ENCODE measurements at places on chromosomes 4 and X.
A peak's percentile ranks its signal among the peaks of the same experiment; 100 is the strongest.

DNA sequence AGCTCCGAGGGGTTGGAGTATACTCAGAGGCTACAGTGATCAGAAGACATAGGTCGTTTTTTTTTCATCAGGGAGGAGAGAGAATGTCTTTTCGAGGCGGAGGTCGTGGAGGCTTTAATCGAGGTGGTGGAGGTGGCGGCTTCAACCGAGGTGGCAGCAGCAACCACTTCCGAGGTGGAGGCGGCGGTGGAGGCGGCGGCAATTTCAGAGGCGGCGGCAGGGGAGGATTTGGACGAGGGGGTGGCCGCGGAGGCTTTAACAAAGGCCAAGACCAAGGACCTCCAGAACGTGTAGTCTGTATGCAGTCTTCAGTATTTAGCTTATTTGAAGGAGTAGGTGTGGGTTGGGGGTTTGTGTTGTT, 500 bp downstream of the GAR1 start:
- DNase-seq: peak; percentile 50

- DNase-seq: no peak
These were observed 21.8 kb upstream of the JAKMIP1 start for GRCh38 chr4:6221851-6222760.

DNA sequence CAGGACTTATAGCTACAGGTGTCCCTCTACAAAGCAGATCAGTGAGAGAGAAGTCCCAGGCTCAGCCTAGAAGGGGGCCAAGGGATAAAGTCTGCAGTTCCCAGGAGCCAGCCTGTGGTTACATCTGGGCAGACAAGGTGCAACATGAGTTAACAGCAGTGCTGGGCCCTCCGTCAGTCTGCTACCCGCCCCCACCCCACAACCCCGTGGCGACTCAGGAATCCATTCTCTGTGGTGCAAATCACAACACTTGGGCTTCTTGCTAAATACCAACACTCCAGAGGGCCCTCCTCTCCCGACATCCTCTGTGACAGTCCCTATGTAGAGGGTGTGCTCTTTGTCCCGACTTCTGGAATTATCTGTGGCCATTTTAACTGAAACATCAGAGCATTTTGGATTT, 13.8 kb downstream of the GPM6B start:
- DNase-seq: no peak

- no peak for DNase-seq
These were observed 37.3 kb downstream of the MANBA start for GRCh38 chr4:102723511-102723910.

DNA sequence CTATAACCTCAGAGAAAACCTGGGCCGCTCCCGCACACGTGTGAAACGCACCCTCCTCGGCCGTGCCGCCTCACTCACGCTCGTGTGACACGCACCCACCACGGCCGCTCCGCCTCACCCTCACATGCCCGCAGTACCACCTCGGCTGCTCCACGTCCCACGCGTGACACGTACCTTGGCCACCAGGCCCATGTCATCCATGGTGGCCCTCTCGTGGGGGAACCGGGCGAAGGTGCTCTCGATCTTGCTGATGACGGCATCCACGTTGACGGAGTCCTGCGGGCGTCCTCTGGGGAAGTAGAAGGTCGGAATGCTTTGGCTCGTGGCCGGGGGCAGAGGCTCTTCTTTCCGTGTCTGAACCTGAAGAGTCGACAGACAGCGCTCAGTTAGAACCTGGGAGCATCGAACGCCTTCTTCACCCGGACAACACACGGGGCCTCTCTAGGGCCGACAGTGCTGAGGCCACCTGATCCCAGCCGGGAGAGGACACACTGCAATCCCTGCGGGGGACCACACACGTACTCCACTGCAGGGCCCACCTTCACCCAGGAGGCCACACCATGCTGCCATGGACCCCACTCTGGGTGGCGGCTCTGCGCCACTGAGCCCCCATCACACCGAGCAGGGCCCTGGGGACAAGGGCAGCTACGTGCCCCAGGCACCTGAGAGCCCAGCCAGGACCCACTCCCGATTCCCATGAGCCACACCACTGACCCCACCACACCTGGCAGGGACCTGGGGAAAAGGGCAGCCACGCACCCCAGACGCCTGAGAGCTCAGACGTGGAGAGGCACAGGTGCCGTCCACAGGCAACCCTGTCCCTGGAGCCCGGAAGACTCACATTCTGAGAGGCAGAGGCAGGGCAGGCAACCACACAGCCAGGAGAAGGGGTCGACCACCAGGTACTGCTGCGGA, 25.2 kb downstream of the PPP2R3B start:
- no peak for DNase-seq

GRCh38 chr4:19382993-19383756, 868.5 kb upstream of the SLIT2 start:
- DNase-seq: no peak

GRCh38 chr4:109298279-109299010, 4.0 kb downstream of the COL25A1 start:
- no peak for DNase-seq

- DNase-seq: no peak
These were observed 90.0 kb upstream of the GATB start for GRCh38 chr4:151850791-151851213.

DNA sequence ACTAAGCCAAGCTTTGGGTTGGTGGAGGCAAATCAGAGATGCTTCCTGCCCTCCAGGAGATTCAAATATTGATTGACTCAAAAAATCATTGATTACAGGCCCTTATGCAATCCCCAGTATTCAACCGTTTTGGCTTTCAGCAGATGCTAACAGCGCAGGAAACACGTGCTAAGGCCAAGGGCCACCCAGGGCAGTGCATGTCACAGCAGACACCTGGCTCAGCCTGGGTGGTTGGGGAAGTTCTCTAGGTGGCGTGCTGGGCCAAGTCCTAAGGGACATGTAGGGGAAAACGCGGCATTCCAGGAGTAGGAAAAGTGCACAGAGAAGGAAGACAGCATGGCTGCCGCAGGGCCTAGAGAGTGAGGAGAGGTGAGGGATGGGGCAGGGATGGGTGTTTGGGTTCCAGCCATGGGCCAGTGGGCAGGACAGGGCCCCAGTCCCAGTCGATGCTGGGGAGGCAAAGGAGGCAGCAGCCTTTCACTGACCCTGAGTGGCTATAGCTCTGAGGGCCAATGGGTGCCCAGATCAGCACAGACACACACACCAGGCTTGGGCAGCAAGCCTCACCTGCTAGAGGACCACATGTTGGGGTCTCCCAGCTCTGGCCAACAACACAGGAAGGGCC, 239.1 kb downstream of the EVC2 start:
- peak; percentile 38 for DNase-seq

- DNase-seq: peak; percentile 6
These were observed 110.8 kb downstream of the CPZ start for GRCh38 chr4:8703401-8703696.

DNA sequence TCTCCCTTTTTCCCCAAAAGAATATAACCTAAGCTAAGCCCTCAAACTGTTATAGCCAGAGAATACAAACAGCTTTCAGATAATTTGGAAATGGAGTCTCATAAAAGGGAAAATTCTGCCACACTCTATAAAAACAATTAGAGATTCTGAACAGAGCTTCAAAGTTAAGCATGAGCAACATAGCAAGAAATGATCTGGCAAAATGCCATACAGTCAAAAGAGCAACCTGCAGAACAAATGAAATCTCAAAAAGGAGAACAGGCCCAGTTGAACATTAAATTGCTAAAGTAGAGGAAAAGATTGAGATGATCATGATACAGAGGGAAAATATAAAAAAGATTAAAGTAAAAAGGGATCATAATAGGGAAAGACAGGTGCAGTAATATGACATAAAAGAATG, 250.5 kb downstream of the TLL1 start:
- no peak for DNase-seq

- no peak for DNase-seq
These were observed 5.5 kb upstream of the DCTD start for GRCh38 chr4:182922501-182923284.
